Bronchial epithelial cell (primary cell): ENCODE measurements at places on chromosomes 3 and 15. TPM values are rescaled to one million over a fixed set of nuclear protein-coding genes. Genes with fewer than 3 reads are reported as not detected.

SPRED1 gene
- 15.6 and 16.3 TPM in 2 replicates for total RNA-seq

UBAP1L gene
- 1.3 and 2.0 TPM in 2 replicates for total RNA-seq

MUSTN1 gene
- total RNA-seq: not detected in 2 replicates

AHSG gene
- 0.13 TPM in 1 of 2 replicates, not detected in the other for total RNA-seq

SLCO3A1 gene
- total RNA-seq: 3.8 and 4.5 TPM in 2 replicates

GHSR gene
- total RNA-seq: not detected in 2 replicates

EPHA3 gene
- under 0.01 TPM in 2 replicates for total RNA-seq

RARB gene
- 0.13 and 0.26 TPM in 2 replicates for total RNA-seq

LARP6 gene
- total RNA-seq: 41.1 and 42.1 TPM in 2 replicates

- no peak for DNase-seq
These were observed 79.0 kb upstream of the MFGE8 start for GRCh38 chr15:88992216-88992615.

DNA sequence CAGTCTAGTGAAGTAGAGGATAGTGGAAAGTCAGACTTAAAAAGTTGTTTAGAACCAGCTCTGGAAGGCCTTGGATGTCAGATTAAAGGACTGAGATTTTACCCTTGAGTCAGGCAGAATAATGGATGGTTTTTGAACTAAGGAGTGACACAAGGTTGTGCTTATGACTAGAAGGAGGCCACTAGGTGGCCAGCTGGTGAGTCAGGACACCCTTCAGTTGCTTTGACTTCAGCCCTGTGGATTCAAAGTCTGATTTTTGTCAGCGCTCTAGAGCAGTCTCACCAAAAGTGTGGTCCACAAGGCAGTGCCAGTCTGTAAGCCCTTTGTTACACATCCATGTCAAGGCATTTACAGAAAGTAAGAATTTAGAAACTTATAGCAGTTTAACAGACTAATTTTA, 3.8 kb upstream of the GABPB1 start:
- peak; percentile 33 for DNase-seq

DNA sequence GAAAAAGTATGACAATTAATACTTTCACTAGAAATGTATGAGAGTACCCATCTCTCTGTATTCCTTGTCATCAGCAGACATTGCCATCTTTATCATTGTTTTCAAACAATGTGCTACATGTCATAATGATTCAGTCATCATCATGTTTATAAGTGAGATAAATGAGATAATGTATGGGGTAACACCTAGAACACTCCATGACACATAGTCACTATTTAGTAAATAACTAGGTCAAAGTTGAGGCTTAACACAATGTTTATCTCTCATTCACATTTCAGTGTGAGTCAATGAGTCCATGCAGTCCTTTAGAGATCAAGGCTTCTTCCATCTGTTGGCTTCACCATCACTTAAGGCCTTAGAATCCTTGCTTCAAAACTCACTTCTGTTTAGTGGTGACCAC, 70.0 kb downstream of the NLGN1 start:
- peak; percentile 75 for DNase-seq

- DNase-seq: no peak
These were observed 89.8 kb downstream of the THBS1 start for GRCh38 chr15:39670687-39671086.

DNA sequence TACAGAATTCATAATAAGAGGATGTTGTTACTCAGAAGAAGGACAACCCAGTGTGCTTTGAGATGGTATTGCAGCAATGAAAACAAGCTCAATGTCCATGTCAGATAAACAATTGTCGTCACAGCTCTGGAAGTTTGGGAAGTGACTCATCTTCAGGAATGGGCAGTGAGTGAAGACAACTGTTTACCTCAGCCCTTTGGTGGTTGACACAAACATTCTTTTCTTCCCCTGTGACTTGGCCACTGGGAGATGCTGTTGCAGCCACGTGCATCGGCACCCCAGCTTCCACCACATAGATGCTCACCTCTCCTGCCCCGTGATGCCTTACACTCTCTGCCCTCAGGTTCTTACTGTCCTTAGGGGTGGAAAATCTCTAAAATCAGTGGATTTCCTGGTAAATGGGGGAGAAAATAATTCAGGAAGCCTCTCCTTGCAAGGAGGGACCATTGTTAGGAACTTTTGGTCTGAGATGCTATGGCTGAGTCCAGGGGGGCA, 114.1 kb upstream of the GALNT15 start:
- DNase-seq: peak; percentile 96

GRCh38 chr15:76274821-76275220, 36.4 kb downstream of the ETFA start:
- no peak for DNase-seq

DNA sequence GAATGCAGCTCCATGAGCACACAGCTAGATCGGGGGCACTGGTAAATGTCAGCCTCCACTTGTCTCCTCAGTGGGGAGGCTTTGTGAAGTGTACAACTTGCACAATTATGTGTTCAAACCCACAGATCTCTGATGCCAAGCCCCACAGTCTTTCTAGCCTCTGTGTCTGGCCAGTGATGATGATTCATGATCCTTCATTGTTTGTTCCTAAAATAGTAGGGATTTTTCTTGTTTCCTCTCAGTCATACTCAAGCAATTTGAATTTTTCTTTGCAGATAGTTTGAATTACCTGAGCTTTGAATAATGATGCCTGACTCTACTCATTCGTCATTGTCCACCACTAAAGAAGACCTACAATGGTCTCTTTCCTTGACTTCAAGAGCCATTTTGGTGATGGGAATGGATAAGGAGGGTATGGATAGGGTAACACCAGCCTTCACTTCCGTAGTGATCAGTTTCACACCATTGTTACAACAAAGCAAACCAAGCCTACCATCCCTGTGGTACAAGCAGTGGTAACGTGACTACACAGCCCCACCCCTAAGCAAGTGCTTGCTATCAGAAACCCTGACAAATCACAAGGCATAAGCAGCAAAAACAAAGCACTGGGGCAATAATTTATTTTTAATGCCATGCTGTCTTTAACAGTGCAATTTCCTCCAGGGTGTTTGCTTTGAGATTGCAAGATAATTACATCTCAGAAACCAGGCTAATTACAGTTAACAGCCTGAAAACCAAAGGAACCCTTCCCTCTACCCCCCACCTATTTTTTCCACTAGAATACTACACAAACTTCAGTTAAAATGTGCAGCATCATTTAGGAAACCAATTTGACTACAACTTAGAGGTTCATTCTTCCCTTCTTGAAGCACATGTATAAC, 114.1 kb upstream of the PPP2R3A start:
- DNase-seq: peak; percentile 32

GRCh38 chr3:114697401-114697800, 403.6 kb downstream of the TIGIT start:
- no peak for DNase-seq

DNA sequence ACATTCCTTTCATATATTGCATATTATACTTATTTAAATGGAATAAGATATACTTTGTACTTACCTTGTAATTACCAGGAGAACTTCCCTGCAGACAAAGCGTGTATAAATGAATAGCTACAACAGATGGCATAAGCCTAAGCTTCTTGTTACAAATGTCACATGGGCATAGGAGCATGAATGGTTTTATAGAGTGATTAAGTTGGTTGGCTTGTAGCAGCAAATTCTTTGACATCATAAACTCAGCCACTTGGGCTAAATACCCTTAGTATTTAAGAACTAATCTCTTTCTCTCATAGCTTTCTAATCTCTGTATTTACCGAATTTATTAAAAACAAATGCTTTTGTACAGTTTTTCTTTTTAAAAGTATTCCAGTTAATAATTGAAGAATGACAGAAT, at the start of gene UBAP1L:
UBAP1L (minus strand) TSS at position 115 of the 400 bp plus-strand sequence. CDS start 8,985 bp downstream, outside the sequence.
- no peak for DNase-seq

- peak; percentile 86 for DNase-seq
These were observed 106.2 kb upstream of the PLAAT1 start for GRCh38 chr3:193134856-193135255.
